T47D (cell line): ENCODE measurements at places on chromosomes 11 and 22.

DNA sequence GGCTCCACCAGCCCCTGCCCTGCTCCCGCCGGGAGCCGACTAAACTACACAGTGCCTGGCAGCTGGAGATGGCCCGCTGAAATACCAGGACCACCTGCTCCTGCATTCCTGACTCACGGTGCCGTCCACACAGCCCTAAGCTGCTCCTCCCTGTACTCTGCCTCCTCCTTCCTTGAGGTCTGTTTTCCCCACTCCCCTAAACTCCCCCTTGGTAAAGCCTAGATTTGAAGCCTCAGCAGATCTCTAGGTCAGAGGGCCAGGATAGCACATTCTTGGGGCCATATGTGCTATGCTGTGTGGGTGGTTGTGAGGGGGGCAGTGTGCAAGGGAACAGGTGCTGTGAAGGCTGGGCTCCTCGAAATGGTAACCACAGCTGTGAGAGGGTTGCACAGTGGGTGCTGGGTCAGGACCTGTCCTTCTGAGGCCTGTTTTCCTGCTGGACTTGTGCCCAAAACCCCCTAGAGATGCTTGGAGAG is 9.7 kb downstream of the LRFN4 start:
- no peak for DNase-seq

DNA sequence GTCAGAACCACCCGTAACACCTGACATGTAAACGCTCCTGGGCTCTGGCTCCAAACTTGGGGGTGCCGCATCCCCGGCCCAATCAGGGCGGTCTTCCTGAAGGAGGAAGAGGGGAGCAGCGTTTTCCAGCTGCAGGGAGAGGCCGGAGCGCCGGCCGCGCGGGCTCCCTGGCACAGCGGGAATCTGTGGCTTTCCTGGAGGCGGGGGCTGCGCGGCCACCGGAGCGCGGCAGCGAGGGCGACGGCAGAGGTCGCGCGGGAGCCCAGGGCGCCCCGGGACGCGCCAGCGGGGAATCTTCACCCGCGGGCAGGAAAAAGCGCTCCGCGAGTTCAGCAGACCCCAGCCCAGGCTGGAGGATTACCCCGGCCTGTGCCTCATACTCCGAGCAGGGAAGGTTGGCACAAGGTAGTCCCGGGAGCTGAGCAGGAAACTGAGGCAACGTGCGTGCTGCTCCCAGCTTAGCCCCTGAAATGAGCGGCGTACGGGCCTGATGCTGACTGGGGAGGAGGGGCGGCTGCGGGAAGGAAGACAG is 600 bp upstream of the ESAM start:
- peak; percentile 45 for DNase-seq

DNA sequence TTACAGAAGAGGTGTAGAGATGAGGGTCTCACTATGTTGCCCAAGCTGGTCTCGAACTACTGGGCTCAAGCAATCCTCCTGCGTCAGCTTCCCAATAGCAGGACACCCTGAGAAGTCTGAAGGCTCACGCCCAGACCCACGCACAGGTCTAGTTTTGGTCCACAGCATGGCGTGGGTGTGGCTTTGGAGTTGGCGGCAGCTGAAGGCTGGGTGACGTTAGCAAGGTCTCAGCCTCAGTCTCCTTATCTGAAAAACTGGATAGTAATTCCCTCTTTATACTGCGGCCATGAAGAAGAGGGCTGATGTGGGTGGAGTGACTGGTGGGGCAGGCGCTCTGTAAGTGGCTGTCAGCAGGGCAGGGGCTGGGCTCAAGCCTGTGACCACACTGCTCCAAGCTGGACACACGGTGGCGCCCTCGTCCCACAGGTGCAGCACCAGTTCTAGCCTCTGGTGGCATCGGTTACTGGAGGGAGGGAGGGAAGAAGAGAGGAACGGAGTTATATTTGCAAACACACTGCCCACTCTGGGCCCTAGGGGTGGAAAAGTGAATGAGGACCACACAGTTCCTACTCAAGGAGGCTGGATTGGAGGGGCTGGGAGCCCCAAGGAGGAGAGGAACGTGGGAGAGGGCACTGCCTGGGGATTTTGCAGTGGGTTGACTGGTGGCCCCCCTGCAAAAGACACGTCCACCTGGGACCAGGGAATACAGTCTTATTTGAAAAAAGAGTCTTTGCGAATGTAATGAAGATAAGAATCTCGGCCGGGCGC is 19.6 kb upstream of the CARD10 start:
- DNase-seq, result peak; percentile 77

DNA sequence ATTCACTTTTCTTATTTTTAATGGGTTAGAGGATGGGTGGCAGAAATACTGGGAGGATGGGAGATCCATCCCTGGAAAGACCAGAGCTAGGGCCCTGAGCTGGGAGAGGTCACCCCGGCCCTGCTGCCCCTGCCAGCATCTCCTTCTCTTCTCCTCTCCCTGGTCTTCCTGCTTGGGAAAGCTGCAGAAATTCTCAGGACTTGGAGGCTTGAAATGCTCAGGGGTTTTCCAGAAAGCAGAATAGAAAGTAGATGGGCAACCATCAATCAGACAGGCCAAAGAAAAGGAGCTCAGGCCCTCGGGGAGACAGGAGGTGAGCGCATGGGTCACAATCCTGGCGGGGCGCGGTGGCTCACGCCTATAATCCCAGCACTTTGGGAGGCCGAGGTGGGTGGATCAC is 1.5 kb downstream of the APOBEC3H start:
- no peak for DNase-seq

GRCh38 chr11:120339394-120339890 is 3.2 kb downstream of the ARHGEF12 start:
- DNase-seq, result no peak

DNA sequence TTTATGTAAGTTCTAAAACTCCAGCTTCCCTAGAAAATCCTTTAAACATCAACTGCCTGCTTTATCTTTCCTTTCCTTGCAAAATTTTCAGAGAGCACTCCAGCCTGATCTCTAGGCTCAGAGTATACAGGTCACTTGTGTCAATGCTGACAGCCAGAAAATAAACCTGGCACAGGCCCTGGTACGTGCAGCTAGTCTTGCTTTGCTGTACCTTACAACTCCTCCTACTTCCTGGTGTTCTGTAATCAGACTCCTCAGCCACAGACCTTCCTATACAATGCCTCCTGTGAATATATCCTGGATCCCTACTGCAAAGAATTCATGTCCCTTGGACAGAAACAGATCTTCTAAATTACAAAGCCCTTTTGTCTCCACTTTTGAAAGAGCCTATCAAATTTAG is 24.2 kb upstream of the TMEM123 start:
- peak; percentile 48 for DNase-seq

DNA sequence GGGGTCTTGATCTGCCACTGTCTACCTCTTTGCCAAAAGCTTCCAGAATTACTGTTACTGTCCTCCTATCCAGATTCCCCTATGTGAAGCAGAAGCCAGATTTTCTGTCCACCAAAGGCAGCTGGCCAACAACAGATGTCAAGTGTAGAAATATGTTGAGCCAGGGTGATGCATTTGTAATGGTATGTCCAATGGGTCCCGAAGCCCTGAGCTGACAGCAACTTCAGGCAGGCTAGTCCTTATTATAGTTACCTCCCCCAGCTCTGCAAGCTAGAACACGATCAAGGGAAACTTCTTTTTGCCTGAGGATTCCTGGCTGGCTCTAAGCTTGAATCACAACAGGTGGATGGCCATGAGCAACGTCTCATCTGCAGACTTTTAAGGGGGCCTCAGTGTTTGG is 10.2 kb downstream of the PAMR1 start:
- no peak for DNase-seq

GRCh38 chr22:42296381-42296853 is 26.0 kb upstream of the TCF20 start:
- no peak for DNase-seq

DNA sequence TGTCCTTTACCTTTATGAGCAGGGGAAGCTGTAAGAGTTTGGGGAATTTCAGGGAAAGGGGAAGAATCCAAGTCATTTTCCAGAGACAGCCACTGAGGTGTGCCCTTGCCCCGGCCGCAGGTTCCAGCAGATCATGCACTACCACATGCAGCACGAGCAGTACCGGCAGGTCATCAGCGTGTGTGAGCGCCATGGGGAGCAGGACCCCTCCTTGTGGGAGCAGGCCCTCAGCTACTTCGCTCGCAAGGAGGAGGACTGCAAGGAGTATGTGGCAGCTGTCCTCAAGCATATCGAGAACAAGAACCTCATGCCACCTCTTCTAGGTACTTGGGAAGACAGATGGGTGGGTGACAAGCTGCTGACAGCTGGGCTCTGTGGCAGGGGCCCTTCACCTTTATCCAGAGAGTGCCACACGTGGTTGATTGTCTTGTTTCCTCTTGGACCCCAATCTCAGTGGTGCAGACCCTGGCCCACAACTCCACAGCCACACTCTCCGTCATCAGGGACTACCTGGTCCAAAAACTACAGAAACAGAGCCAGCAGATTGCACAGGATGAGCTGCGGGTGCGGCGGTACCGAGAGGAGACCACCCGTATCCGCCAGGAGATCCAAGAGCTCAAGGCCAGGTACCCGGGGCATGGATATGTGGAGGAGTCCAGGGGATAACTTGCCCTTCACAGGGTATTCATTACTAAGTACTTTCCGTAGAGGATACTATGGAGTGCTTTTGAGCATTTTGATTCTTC is 5.8 kb upstream of the HMBS start:
- no peak for DNase-seq
